ENCODE measurements at places on chromosomes 5 and 9. TPM values are rescaled to one million over a fixed set of nuclear protein-coding genes. Genes with fewer than 3 reads are reported as not detected.

- DNase-seq = no peak
Measured at GRCh38 chr5:159102311-159102934, 2.7 kb upstream of the EBF1 start.

DNA sequence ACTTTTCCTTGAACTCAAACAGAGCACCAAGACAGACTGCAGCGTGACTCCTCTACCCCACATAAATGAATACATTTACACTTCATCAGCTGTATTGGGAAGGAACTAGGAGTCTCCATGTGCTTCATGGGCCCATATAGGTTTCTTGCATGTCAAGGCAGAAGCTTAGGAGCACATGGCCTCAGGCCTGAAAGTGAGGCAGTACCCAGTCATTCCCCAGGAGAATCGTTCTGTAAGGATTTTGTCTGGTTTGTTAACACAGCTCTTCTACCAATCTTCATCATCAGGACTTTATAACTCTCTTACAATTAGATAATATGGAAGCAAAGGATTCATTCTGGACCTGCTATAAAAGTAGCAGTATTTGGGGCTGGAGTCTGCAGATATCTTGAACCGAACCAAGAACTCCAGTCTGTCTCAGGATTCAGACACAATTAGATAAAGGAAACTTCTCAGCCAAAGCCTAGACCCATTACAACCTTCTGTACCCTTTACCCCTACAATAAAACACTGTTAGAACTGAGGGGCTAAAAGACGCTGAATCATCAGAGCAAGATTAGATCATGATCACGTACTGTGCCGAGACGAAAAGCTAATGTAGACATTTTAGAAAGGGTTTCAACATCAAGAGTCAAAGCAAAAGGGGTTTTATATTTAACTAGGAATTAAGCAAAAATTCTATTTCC, 385.5 kb upstream of the SLC30A5 start:
- no peak for DNase-seq

EMB gene
- total RNA-seq = 7.9 TPM

GRCh38 chr5:53288511-53288910, 179.0 kb upstream of the MOCS2 start:
- DNase-seq = no peak

- no peak for DNase-seq
Measured at GRCh38 chr9:7313389-7313788, 486.2 kb downstream of the DMAC1 start.

GRCh38 chr5:14810928-14811572, 60.5 kb downstream of the ANKH start:
- no peak for DNase-seq

- no peak for DNase-seq
Measured at GRCh38 chr5:76556511-76557221, 66.5 kb downstream of the F2RL2 start.

GRCh38 chr5:169826618-169827017, 153.7 kb downstream of the INSYN2B start:
- no peak for DNase-seq

DNA sequence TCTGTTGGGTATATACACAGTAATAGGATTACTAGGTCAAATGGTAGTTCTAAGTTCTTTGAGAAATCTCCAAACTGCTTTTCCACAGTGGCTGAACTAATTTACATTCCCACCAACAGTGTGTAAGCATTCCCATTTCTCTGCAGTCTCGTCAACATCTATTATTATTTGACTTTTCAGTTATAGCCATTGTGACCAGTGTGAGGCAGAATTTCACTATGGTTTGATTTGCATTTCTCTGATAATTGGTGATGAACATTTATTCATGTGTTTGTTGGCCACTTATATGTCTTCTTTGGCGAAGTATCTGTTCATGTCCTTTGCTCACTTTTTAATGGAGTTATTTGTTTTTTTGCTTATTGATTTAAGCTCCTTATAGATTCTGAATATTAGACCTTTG, 596.2 kb upstream of the DAB2 start:
- no peak for DNase-seq

FAM174A gene
- total RNA-seq = 19.0 TPM

DNA sequence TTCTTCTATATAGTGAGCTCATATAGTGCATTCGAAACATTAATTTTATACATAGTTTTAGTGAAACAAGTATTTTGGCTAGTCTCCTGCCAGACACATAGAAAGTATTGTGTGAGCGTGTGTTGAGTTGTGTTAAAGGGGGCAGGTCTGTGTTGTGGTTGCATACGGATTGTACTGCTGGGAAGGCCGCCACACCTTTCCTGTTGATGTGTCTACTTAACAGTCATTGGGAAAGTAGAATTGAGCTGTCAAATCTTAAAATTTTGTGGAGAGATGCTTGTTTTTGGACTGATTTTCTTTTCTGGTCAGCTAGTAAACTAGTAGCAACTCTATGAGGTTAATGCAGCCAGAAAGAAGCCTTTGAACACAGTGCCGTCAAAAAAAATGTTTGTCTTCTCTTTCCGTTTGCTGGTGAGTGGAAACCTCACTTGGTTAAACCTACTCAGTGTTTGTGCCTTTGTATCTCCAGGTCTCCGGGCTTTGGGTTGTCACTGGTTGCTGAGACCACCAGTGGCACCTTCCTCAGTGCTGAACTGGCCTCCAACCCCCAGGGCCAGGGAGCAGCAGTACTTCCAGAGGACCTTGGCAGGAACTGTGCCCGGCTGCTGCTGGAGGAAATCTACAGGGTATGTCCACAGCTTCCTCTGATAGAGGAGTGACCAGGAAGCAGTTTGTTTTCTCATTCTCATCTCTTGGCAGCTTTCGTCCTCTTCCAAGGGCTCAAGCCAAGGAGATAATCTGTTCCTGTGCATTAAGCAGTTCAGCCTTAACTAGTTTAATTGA, 51.5 kb downstream of the RCL1 start:
- no peak for DNase-seq

- no peak for DNase-seq
Measured at GRCh38 chr9:136348691-136349090, 14.9 kb downstream of the DNLZ start.

CCIN gene
- total RNA-seq = 2.3 TPM

IFNA13 gene
- total RNA-seq = not detected

TMC1 gene
- 0.45 TPM for total RNA-seq

GRCh38 chr9:95496687-95497086, 20.1 kb downstream of the PTCH1 start:
- DNase-seq = no peak

TARS1 gene
- 59.9 TPM for total RNA-seq

- DNase-seq = no peak
Measured at GRCh38 chr5:33075731-33076130, 364.6 kb downstream of the NPR3 start.

Data from cerebellum (tissue), 4 donors.